NCI-H2029 treated with DMSO at 0.1 percent for 48 hours (cell line): ENCODE measurements at places on chromosomes 7 and 10.

DNA sequence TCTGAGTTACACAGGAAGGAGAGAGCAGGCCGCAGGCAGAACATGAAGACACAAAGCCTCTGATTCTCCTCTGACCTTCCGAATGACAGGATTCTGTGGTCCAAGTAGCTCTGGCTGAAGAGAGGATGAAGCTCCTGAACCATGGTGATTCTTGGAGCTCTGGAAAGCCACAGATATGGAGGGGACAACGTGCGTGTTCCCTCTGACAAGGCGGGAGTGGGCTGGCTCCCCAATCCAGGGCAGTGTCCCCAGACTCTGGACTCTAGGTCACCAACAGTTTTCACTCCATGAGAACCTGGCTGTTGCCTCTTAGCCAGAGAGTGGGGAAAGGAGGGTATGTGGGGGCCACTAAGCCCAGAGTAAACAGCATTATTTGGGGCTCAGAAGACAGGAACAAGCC is 7.4 kb upstream of the TRPV6 start:
- DNase-seq: no peak

DNA sequence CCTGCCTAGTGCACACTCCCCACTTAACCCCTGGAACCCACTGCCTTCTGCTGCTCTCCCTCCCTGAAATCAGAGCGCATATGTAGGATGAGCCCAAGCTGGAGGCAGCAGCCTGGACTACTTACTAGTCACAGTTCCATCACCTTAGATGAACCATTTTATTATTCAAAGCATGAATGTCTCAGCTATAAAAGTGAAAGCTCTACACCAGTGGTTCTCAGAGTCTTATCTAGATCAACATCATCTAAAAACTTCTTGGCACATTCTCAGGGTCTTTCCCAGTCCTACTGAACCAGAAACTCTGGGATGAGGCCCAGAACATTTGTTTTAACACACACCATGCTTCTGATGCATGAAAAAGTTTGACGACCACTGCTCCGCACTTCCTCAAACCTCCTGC is 100.3 kb upstream of the ANK3 start:
- no peak for DNase-seq

GRCh38 chr7:115678086-115678982 is 352.2 kb downstream of the TFEC start:
- no peak for DNase-seq

GRCh38 chr10:123569436-123570035 is 96.6 kb upstream of the GPR26 start:
- DNase-seq: no peak

- no peak for DNase-seq
Observed at GRCh38 chr10:6314620-6315205, 112.0 kb downstream of the PFKFB3 start.

DNA sequence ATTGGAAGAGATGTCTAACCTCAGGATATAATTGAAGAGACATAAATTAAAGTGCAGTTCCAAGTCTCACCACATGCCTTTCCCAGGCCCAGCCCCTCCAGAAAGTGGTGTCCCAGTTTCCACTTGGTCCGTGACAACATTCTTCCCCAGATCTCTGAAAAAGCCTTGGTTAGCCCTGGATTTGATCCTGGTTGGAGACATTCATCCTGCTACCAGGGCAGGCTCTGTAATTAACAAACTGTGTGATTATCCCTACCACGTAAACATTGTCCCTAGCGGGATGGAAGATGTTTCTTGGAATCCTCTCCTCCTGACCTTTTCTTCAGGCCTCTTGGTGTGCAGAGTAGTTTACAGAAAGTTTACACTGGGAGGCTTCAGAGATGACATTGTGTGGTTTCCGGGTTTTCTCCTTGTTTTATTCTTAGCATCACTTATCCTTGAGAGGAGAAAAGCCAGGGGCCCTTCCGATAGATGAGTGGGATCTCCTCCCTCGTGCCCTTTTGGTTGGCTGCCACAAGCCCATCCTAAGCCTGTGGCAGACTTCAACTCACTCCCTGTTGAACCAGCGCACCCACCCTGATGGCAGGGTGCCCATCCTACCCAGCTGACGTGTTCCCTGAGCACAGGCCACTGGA is 83.8 kb downstream of the COL13A1 start:
- no peak for DNase-seq

- no peak for DNase-seq
Observed at GRCh38 chr7:134654104-134654775, 7.6 kb downstream of the BPGM start.

DNA sequence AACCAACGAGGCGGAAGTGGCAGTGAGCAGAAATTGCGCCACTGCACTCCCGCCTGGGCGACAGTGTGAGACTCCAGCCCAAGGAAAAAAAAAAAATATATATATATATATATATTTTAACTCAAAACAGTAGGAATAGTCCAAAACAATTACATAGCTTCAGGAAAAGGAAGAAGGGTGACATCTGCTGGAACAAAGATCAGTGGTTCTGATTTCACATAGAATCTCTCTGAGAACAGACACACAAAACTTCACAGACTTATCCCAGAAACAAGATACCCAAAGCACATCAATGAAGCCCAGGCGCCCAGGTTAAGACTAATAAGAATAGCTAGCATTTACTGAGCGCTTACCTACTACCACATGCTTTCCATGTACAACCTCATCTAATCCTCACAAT is 45.0 kb downstream of the DNMBP start:
- no peak for DNase-seq

- DNase-seq: no peak
Observed at GRCh38 chr7:42843205-42843800, 68.6 kb downstream of the C7orf25 start.

- DNase-seq: no peak
Observed at GRCh38 chr10:4201866-4202825, 417.1 kb upstream of the KLF6 start.

GRCh38 chr7:1810961-1811849 is 141.1 kb downstream of the ELFN1 start:
- DNase-seq: no peak

- no peak for DNase-seq
Observed at GRCh38 chr10:110069502-110069982, 61.8 kb downstream of the ADD3 start.

- no peak for DNase-seq
Observed at GRCh38 chr7:20306180-20306946, 24.3 kb upstream of the ITGB8 start.

DNA sequence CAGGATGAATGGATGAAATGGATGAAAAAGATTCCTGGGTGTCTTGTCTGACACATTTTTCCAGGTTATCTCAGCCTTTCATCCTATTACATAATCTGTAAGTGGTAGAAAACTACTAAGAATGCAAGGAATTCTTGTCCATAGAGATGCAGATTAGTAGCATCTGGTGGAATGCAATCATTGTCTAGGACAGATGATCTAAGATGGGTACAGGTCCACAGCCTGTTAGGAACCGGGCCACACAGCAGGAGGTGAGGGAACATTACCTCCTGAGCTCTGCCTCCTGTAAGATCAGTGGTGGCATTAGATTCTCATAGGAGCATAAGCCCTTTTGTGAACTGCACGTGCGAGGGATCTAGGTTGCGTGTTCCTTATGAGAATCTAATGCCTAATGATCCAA is 225.0 kb downstream of the CALN1 start:
- no peak for DNase-seq

DNA sequence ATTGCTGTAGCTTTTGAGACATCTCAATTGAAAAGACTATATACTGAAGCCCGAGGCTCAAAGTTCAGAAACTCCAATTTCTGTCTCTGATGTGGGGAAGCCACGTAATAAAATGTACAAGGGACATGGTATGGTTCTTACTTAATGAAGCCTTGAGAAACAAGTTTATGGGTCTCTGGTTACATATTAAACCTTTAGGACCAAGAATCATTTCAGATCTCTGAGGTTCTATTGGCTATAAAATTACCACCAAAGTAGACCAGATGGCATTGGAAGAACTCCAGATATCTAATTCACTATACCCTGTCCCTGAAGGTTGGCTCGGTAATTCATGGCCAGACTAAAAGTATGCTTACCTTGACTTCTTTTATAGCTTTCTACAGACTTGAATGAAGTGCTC is 23.7 kb downstream of the STAMBPL1 start:
- no peak for DNase-seq

DNA sequence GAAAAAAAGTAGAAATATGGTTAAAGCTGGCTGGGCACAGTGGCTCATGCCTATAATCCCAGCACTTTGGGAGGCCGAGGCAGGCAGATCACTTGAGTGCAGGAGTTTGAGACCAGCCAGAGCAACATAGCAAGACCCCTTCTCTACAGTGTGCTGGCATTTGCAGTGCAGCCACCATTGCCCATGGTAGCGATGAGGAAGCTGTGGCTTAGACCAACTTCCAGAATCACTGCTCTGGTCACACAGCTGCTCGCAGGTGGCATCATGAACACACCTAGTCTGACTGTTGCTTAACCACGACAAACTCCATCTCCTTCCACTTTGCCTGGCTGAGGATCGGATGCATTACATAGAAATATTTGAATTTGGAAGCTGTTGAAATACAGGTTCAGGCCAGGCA is 137.1 kb downstream of the CUX1 start:
- no peak for DNase-seq

DNA sequence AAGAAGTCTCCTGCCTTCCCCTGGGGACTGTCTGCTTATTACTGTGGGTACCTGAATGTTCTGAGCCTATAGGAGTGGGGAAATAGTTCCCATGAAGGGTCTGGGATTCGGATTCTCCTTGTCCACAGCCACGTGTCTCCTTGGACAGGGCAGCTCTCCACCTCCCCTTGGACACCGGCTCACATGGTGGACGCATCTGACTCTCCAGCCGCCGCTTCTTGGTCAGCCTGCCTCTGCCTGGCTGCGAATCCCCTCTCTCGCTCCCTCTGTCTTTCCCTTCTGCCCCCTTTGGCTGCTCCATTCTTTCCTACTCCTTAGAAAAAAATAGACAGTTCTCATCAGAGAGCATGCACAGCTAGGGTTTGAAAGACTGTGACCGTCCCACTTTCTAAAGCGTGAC is 46.9 kb downstream of the JAKMIP3 start:
- no peak for DNase-seq

- no peak for DNase-seq
Observed at GRCh38 chr7:37385787-37386186, 62.9 kb downstream of the ELMO1 start.

GRCh38 chr7:41930538-41931262 is 227.8 kb upstream of the INHBA start:
- no peak for DNase-seq

DNA sequence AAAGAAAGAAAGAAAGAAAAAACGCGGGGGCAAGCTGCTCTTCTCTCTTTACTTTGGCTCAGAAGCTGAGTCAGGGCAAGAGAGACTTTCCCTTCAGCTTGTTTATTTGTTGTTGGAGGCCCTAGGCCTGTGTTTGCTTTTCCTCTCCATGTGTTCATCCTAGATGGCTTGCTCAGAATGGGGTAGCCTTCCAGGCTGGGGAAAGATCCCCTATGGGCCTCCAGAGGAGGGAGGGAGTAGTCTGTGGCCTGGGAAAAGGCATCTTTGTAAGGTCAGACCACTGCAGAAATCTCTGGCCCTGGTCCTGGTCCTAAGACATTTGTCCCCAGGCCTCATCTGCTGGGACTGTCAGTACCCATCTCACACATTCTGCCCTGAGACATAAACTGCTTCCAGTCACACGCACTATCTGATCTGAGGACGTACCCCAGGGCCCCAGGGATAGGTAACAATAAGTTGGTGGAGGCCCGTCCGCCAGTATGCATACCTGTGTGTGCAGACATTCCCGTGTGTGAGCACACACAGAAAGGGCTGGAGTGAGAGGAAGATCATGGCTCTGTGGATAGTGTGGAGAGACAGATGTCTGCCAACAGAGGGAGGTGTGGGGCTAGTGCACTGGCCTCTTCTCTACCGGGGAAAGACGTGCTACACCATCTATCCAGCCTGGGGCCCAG is 4.9 kb upstream of the SCD start:
- DNase-seq: no peak

DNA sequence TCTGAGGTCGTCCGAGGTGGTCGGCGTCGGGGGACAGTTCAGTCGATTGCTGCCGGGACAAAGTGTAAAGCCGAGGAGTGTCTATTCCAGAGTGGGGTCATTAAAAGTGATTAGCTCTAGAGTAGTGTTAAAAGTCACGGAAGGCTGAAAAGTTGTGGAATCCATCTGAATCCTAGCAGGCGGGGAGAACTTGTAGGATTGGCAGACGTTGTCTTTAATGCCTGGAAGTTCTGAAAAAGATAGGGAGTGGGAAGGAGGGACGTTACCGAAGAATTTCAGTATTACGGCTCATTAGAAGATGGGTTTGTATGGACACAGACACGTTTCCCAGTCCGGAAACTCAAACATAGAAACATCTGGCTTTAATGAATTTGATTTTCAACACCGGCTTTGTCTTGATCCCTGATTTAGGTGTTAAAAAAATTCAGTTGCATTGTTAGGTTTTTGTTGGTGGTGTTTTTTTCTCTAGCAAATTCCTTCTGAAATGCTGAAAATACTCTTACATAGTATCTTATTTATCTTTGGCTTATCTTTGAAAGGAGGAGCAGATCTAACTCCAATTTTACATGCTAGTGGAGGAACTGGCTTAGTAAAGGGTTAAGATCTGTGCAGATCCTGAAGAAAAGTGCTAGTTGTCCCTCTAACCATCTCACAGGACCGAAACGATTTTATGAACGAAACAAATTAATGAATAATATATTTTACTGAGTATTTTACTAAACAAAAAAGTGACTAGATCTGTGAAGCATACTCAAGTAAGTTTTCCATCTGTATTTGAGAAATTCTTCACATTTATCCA is 900 bp downstream of the MKLN1 start:
- DNase-seq: no peak

DNA sequence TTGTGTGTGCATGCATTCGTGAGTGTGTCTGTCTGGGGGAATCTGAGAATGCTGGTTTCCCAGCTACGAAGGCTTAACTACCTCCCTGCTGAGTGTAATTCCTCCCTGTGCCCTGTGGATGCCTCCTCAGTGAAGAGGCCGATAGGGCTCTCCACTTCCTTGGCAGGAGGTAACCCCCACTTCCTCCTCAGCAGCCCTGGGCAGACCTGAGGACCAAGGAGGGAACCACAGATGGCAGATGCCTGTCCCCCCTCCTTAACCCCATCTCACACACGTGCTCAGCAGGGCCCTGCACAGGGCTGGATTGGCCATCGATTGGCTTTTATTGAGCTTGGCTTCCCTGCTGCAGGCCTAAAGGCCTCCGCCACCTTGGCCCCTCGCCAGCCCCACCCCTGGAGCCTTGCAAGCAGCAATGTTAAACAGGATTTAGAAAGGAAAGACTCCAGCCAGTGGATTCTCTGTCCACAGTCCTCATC is 45.6 kb upstream of the LRRC4 start:
- no peak for DNase-seq
